ENCODE measurements at places on chromosomes 12 and 14. TPM values are rescaled to one million over a fixed set of nuclear protein-coding genes. Genes with fewer than 3 reads are reported as not detected.

DNA sequence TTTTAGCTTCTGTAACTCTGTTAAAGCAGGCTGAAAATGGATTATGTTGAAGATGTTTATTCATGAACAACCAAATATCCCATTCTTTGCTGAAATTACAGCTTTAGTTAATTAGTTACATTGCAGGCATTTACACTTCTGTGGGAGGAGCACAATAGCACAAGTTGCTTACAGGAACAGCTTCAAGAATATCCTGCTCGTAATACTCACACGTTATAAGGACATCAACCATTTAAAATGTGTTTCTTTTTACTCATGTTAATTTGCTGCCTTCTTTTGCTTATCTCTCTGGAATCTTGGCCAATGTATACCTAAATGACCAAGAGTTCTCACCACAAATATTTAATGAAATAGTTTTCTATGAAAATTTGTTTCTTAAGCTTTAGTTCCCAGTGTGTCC lies 305.2 kb upstream of the SYT1 start:
- no peak for DNase-seq
- H3K4me3 ChIP-seq = no peak overlapping the region
- no peaks in the 10 kb centered on the region for H3K36me3 ChIP-seq
- no peaks in the 10 kb centered on the region for H3K4me1 ChIP-seq
- no peaks in the 10 kb centered on the region for H3K27me3 ChIP-seq

GRCh38 chr14:99598774-99599173 lies 5.2 kb downstream of the CCDC85C start:
- no peak for DNase-seq
- no peak overlapping the region for H3K27ac ChIP-seq
- H3K27me3 ChIP-seq = peaks cover 8% of the 10 kb centered on the region

FOXG1 gene
- total RNA-seq = not detected

DNA sequence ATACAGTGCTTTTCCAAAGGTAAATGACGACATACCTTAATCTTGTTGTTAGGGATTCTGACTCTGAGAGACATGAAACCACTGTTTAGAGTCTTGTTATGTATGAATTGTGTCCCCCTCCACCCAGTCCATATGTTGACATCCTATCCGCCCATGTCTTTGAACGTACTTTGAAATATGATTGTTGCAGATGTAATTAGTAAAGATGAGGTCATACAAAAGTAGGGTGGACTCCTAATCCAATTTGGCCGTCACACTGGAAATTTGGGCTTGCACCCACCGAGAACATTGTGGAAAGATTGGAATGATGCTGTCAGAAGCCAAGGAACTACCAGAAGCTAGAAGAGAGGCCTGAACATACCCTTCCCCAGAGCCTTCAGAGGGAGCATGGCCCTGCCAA lies 62.2 kb downstream of the RGS6 start:
- no peak for DNase-seq
- H3K4me3 ChIP-seq = no peak overlapping the region
- H3K27me3 ChIP-seq = no peaks in the 10 kb centered on the region
- H3K36me3 ChIP-seq = no peaks in the 10 kb centered on the region
- no peak overlapping the region for H3K27ac ChIP-seq
- H3K4me1 ChIP-seq = no peaks in the 10 kb centered on the region

- H3K4me1 ChIP-seq = no peaks in the 10 kb centered on the region
- H3K4me3 ChIP-seq = no peak overlapping the region
- H3K27me3 ChIP-seq = no peaks in the 10 kb centered on the region
- H3K36me3 ChIP-seq = no peaks in the 10 kb centered on the region
- H3K27ac ChIP-seq = no peak overlapping the region
- no peak for DNase-seq
These were observed 403.7 kb downstream of the SLC6A15 start for GRCh38 chr12:84508851-84509260.

AICDA gene
- total RNA-seq = not detected

DNA sequence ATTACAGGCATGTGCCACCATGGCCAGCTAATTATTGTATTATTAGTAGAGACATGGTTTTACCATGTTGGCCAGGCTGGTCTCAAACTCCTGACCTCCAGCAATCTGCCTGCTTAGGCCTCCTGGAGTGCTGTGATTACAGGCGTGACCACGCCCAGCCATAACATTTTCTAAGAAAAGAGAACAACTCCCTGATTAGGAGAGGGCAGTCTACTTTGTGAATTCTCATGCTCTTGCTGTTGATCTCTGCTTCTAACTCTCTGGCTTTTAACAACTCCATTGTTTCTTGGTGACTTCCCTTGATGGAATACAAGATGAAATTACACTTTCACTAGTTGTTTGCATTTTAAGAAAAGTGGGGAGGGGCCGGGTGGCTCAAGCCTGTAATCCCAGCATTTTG lies 33.6 kb downstream of the SSH1 start:
- H3K4me3 ChIP-seq = no peak overlapping the region
- no peak overlapping the region for H3K27ac ChIP-seq
- no peaks in the 10 kb centered on the region for H3K27me3 ChIP-seq
- no peak for DNase-seq

CFAP251 gene
- 0.70 TPM for total RNA-seq

DNA sequence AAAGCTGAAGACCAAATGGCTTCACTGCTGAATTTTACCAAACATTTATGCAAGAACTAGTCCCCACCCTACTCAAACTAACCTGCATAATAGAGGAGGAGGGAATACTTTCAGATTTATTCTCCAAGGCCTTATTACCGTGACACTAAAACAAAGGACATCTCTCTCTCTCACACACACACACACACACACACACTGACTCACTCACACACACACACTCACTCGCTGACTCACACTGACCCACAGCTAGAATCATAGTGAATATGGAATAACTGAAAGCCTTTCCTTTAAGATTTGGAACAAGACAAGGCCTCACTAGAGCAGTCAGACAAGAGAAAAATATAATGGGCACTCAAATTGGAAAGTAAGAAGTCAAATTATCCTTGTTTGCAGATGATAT lies 1014.1 kb downstream of the TMTC2 start:
- no peak for DNase-seq
- no peaks in the 10 kb centered on the region for H3K36me3 ChIP-seq
- H3K27me3 ChIP-seq = no peaks in the 10 kb centered on the region
- no peak overlapping the region for H3K4me3 ChIP-seq
- H3K4me1 ChIP-seq = no peaks in the 10 kb centered on the region

DNA sequence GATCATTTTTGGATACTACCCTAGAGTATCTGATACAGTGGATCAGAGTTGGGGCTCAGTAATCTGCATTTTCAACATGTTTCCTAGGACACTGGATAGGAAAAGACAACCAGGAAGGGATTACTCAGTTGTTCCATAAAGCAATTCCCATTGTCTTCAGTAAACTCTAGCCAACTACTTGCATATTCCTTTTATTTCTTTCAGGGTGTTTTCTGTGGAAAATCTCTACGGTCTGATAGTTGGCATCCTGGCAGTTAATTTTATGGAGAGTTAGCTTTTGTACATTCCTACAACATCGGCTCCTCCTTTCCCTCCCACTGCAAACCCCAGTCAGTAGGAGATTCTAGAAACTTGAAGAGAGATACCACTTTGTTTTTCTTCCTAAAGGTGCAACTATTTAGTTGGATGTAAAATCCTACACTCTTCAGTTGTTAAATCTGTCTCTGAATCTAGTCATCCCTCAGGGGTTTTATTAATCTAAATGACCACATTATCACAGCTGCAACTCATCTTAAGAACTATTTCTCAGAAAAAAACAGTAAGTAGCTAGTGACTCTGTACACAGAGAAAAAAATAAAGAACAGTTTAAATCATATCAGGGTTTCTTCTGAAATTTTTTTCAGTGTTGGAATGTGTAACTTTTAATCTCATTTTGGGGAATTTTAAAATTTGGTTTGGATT lies 103.9 kb downstream of the PDE3A start:
- no peaks in the 10 kb centered on the region for H3K36me3 ChIP-seq
- H3K27ac ChIP-seq = no peak overlapping the region
- H3K27me3 ChIP-seq = no peaks in the 10 kb centered on the region
- H3K4me3 ChIP-seq = no peak overlapping the region
- DNase-seq = no peak
